ENCODE measurements at places on chromosomes 11 and 22. TPM values are rescaled to one million over a fixed set of nuclear protein-coding genes. Genes with fewer than 3 reads are reported as not detected.

Gene SLC6A5
- total RNA-seq, result not detected

Gene BTBD18
- not detected for total RNA-seq

Gene LRRC75B
- total RNA-seq, result 8.1 TPM

Gene TRIM48
- total RNA-seq, result not detected

Gene PHLDB1
- total RNA-seq, result 144 TPM

Gene PATE4
- total RNA-seq, result not detected

Gene APOL5
- not detected for total RNA-seq

Gene OR51E2
- not detected for total RNA-seq

Gene PNPLA3
- 0.88 TPM for total RNA-seq

Gene POLR2F
- 65.2 TPM for total RNA-seq

Gene GPHA2
- not detected for total RNA-seq

Gene TRIM49
- total RNA-seq, result not detected

Gene CARD16
- 6.5 TPM for total RNA-seq

Gene ADM
- total RNA-seq, result 159 TPM

Gene MRGPRF
- 15.2 TPM for total RNA-seq

Gene OR51I1
- not detected for total RNA-seq

Gene MMP10
- total RNA-seq, result 0.19 TPM

Gene TRIM5
- 19.7 TPM for total RNA-seq

Gene ASCL2
- total RNA-seq, result not detected

Gene DUSP8
- total RNA-seq, result 0.05 TPM

Gene DLG2
- 0.93 TPM for total RNA-seq

Gene TRPM5
- total RNA-seq, result not detected

Gene DSCAML1
- total RNA-seq, result not detected

Gene FGF4
- total RNA-seq, result not detected

Gene OR9Q2
- not detected for total RNA-seq

Measured in cardiac ventricle fibroblast (primary cell).